ENCODE measurements at places on chromosomes 5 and 9. TPM values are rescaled to one million over a fixed set of nuclear protein-coding genes. Genes with fewer than 3 reads are reported as not detected.

Gene GPR151
- total RNA-seq = not detected

Gene SPATA31D4
- total RNA-seq = not detected

Gene BTNL9
- 1.6 TPM for total RNA-seq

Gene HAPLN1
- 24.4 TPM for total RNA-seq

Gene HMHB1
- total RNA-seq = not detected

Gene IL3
- total RNA-seq = not detected

Gene ACOT12
- not detected for total RNA-seq

Data from Daoy (cell line).